ENCODE measurements at places on chromosomes 7 and 10.

DNA sequence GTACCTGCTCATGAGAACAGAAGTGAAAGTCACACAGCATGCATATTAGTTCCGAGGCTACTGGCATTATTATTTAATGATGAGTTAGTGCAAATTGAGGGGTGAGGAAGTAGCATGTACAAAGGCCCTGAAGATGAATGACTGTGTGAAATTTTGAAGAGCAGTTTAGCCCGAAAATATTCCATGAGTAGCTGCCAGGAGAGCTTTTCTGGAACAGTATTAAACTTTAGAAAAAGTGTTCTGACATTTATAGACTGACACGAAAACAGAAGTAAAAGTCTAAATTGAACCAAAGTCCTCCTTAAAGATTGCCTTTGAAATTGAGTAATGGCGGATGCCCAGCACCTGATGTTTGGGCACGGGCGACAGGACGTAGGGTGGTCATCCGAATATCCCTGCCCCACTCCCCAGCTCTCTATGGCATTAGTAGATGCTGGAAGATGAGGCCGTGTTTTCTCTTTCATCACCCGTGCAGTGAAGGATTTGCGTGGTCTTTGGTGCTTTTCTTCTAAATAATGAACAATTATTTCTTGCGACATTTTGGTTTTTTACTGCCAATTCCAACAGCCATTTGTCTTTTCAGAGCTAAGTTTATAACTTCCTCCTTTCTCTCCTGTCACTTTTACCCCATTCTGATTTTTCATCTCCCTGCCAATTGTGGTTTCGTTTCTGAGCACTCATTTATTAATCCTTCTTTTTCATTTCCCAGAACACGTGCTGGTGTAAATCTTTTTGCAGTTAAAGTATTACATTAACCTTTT lies 192.6 kb downstream of the MGMT start:
- no peak for DNase-seq

DNA sequence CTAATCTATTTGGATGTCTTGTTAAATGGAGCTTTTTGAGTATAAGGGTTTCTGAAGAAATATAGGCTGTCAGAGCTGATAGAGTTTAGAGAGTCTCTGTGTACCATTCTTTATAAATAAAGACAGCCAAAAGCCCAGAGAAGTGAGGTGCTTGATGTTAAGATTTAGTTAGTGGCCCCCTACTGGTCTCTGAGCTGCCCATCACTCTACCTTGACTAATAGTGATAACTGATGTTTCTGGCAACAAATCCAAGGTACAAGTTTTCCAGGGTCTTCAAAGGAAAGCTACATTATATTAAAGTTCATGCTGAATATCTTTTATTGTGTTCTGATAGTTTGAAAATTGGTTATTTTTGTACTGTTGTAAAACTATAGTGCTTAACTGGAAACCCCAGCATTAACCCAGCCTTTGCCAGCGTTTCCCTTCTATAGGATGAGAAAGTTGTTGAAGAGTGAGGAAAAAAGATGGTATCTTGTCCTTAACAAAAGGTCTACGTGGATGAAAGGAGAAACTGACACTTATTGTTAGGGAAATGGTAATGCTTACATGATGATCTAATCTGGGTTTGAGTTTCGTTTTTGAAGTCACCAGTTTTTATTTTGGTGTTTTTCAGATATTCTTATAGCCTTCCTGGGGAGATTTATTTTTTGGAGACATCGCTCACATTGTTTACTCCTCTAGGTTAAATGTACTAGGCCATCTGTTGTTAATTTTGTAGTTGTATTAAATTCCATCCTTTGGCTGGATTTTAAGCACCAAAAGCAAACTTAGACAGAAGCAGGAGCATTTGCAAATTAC lies 79.0 kb downstream of the AUTS2 start:
- no peak for DNase-seq

- DNase-seq: no peak
These were observed 127.5 kb upstream of the ANKRD1 start for GRCh38 chr10:91048380-91048779.

- DNase-seq: no peak
These were observed 6.5 kb downstream of the GDI2 start for GRCh38 chr10:5806745-5807144.

GRCh38 chr10:113096128-113096996 lies 146.3 kb downstream of the TCF7L2 start:
- no peak for DNase-seq

GRCh38 chr10:65611592-65611991 lies 1314.2 kb upstream of the LRRTM3 start:
- no peak for DNase-seq

- no peak for DNase-seq
These were observed 59.4 kb upstream of the MXI1 start for GRCh38 chr10:110147961-110148360.

- DNase-seq: no peak
These were observed 2.2 kb upstream of the TMEM270 start for GRCh38 chr7:73858807-73859206.

DNA sequence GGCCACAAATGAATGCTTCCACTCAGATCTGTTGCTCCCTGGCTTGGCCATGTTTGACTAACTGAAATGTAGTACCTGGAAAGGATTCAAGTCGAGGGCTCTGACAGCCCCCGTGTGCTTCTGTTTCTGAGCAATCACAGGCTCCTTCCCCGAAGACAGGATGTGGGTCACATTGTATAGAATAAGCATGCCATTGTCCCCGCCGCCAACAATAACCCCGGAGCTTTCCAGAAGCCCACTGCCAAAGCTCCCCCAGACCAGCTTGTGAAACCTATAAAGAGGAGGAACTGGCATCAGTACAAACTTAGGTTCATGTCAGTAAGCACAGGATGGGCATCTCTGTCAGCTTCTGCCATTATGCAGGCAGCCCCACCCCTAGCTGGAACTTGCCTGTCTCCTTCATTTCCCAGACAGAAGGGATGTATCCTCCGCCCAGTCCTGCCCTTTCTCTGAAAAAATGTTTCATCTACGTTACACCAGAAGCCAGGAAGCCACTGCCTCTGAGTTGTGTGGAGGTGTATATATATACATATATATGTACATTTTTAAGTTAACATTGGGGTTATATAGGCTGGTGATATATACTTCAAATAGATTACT lies 10.3 kb downstream of the SEC31B start:
- no peak for DNase-seq

DNA sequence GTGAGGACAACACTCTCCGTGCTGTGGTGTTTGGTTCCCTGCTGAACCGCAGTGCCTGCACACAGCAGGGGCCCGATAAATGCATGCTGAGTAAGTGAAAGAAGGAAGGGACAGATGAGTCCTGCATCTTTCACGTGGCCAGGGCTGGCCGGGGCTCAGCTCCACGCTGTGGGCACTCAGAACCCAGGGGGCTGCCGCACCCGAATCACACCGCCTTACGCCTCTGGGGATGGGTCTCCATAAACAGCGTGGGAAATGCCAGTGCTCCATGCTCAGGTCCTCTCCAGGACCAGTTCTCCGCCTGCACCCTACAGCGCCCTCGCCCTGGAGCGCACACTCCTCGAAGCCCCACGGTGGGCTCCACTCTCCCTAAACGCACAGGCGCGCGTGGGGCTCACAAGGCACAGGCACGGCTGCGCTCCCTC lies 38.1 kb downstream of the RASGEF1A start:
- DNase-seq: no peak

Data from effector CD4-positive, alpha-beta T cell (primary cell).